ENCODE measurements at places on chromosomes 7 and 10. TPM values are rescaled to one million over a fixed set of nuclear protein-coding genes. Genes with fewer than 3 reads are reported as not detected.

- DNase-seq = no peak
Observed at GRCh38 chr10:92544296-92544695, 29.6 kb downstream of the IDE start.

DNA sequence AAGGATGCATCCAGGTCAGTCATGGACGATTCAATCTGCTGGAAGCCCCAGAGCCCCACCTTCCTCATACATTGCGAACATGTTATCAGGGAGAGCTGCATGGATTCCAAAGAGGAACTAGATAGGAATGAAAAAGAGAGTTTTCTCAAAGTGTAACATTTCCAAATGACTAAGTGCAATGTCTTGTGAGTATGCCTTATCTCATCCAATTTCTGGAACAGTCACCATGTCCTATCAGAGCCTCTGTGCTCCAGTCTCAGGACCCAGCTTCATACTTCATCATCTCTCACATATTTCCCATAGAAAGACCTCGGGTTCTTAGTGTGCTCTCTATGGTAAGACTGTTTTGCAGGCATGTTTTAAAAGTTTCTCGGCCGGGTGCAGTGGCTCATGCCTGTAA is 26.8 kb downstream of the ZC3HC1 start:
- DNase-seq = no peak

MGAM2 gene
- not detected for total RNA-seq

DNA sequence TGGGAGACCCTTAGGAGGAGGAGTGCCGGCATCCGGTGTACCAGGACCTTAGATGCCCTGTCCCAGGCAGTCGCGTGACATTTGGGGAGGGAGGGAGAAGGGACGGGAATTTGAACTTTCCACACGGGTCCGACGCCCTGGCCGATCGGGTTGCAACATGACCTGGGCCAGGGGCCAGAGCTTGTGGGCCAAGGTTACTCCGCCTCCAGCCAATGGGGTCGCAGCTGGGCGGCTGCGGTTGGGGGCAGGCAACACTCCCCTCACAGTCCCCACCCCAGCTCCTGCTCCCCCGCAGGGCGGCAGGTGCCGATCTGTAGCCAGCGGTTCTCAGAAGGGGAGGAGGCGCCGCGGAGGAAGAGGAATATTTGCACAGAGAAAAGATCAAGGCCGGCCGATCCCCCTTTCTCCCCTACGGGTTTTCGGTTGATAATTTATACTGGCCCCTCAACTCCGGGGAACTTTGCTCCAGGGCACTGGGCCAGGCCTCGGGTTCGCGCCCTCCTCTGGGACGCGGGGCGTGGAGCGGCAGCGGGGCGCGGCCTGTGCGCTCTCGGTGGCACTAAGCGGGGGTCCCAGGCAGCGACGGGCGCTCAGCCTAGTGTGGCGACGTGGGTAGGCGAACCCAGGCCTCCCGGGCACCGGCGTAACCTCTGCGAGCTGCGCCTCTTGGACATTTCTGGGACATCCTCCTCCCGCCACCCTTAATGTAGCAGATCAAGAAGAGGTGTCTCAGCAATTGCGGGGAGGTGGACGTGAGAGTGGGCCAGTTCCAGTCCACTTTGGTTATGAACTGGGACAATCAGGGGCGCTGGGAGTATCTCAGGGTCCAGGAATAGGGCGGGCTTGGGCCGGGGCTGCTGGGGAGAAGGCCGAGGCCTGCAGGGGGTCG is 1.2 kb downstream of the MLXIPL start:
- DNase-seq = no peak

Data from CD4-positive, alpha-beta T cell (primary cell).